ENCODE measurements at places on chromosomes 5 and 9.

DNA sequence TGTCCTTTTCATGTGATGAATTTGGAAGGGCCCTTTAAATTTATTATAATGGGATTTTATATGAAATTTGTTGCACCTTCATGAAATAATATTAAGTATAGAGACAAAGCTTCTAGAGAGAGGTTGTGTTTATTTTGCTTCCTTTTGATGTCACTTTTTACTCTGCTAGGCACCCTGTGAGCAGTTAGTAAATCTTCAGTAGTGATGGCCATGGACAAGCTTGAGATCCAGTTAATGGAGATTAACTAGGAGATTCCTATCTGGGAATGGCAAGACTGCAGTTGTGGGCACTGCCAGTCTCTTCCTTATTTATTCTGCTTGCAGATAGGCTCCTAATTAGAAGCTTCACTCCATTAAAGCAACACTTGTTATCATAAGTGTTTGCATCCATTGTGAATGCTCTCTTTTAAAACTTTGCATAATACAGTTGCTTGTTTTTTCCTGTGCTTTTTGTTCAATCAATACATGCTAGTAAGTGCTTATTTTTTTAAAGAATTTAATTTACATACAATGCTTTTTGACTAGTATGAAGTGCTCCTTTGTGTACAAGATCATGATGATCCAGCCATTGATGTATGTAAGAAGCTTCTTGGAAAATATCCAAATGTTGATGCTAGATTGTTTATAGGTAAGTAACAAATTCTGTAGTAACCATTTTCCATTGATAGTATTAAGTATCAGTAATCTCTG, 25.9 kb downstream of the UGCG start:
- no peak for DNase-seq

DNA sequence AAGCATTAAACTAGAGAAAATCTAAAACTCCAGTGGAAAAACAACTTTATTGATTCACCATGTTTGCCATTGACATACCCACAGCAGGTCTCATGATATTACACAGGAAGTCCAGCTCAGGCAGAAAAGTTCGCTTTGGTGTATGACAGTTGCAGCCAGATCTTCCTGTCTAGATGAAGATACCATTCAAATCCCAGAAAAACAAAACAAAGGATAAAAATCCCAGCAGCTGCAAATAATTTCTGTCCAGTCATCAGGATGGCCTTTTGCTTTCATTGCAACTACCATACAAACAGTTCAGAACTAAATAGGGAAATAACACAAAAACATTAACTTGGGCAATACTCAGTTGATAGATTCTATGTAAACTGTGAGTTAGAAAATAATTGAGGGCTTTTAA, 136.0 kb upstream of the NREP start:
- no peak for DNase-seq

DNA sequence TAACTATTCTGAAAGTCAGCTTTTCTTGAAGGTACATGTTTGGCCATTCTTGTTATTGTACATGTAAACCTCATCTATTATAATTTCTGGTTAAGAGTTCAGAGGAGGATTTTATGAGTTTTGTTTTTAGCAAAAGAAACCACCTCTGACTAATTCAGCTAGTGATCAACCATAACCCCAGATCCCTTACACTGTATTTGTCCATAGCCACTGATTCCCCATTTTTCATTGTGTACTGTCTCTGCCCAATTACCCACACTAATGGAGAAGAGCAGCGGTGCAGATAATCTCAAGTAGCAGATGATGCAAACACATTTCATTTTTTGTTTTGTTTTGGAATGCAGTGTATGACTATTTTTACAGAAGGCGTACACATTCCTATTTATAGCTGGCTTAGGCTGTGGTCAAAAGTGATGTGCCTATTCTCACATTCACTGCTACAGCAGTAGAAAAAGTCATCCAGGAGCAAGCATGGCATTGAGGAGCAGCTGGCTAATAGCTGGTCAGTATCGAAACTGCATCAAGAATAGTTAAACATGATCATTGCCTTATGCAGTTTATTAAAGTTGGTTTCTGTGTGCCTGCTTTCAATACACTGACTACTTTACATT, 988.3 kb downstream of the DTWD2 start:
- DNase-seq: no peak

DNA sequence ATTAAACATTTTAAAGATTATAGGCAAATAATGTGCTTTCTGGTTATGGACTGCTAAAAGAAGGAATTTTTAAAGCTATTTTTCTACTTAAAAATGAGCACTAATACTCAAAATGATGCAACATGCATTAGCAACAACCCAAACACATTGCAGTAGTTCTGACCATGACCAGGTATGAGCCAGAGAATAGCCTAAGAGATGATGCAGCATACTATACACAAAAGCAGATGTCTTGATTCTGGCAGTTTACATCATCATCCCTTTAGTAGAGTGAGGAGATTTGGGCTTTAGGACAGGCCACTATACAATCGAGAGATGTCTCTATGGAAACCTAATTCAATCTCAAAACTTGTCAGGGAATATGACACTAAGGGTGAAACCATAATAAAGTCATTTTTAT, 307.1 kb downstream of the PRR16 start:
- DNase-seq: no peak

Data from activated CD4-positive, alpha-beta T cell treated with anti-CD3 and anti-CD28 coated beads, Interleukin-2, amount 50 U/mL, for 1 hour (primary cell).